Stimulated activated CD4-positive, alpha-beta T cell treated with anti-CD3 and anti-CD28 coated beads, Interleukin-4, amount 100 ng/mL, for 24 hours (primary cell): ENCODE measurements at places on chromosomes 13 and 19.

DNA sequence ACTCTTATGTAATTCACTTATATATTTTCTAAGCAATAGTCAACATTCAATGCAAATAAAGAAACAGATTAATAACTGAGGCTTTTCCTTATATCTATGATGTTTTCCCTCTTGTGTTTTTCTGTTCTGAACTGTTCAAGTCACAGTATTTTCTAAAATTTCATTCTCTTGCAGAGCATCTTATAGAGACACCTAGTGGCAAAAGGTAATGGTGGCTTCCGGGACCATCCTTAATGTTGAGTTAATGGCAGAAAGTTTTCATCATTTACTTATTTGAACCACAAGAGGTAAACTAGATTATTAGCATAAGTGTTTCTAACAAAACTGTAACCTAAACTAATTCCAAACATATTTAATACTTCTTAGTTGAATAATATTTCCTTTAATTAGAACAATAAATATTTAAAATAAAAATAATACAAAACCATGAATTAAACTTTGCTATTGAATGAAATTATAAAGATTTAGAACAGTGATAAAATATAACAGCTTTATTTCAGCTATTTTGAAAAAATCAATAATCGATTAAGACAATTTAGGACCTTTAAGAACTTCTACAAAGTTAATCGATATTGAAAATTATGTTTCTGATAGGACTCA, 1.7 kb upstream of the SLITRK5 start:
- DNase-seq, result no peak

- DNase-seq, result no peak
Observed at GRCh38 chr19:9917321-9917720, 19.0 kb downstream of the OLFM2 start.

- no peak for DNase-seq
Observed at GRCh38 chr19:16830679-16831078, 1.5 kb downstream of the SIN3B start.

GRCh38 chr13:42602906-42603305, 29.0 kb downstream of the TNFSF11 start:
- no peak for DNase-seq

DNA sequence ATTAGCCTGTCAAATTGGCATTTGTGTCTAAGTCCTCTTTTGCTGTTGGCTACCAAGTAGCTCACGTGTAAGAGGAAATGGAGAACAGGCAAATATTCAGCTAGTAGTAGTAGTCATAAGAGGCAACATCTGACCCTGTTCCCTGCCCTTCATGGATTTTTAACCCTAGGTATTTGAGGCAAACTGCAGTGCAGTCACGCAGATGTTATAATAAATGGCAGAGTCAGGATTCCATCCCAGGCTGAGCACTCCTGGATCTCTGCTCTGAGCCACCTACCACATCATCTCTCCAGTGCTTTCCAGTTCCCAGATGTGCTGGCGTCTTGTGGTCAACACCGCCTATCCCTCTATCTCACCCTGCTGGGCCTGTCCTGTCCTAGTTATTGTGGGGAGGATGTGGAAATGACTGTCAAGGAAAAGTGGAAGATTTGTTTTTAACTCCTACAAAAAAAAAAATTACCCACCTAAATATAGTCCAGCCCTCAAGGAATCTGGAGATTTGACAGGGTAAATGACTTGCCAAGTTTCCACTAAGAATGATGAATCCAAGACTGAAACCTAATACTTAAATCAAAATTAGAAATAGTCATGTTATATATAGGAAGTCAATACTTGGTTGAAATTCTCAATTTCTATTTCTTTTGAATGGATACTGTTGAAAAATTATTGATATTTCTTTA, 322.9 kb downstream of the GPC6 start:
- no peak for DNase-seq

- DNase-seq, result no peak
Observed at GRCh38 chr13:48242677-48243076, 9.7 kb downstream of the ITM2B start.

DNA sequence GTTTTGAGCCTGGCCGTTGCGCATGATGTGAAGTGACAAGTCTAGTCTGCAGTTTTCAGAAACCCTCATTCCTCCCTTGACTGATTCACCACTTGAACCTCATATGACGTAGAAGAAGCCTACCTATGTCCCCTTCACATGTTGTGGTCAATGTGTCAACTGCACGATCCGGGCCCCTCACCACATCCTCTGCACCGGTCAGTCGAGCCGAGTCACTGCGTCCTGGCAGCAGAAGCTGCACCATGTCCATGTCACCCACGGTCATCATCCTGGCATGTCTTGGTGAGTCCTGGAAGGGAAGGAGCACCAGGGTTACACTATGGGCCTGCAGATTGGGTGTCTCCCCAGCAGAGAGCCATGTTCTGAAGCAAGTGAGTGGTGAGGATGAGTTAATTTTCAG, at the start of gene KIR2DL4:
Gene KIR2DL4, plus strand, starts transcription at position 201 of the 400 bp plus-strand sequence. Its CDS starts 42 bp downstream, at position 243.
- no peak for DNase-seq

GRCh38 chr19:13420780-13421179, 85.5 kb downstream of the CACNA1A start:
- DNase-seq, result no peak

- no peak for DNase-seq
Observed at GRCh38 chr13:46926916-46927590, 30.2 kb upstream of the HTR2A start.

GRCh38 chr19:3003046-3003445, 25.7 kb downstream of the TLE6 start:
- no peak for DNase-seq

- no peak for DNase-seq
Observed at GRCh38 chr13:98496966-98497365, 79.9 kb downstream of the STK24 start.

- DNase-seq, result no peak
Observed at GRCh38 chr13:106517109-106517847, 18.2 kb downstream of the EFNB2 start.

- no peak for DNase-seq
Observed at GRCh38 chr13:74090869-74091605, 43.2 kb downstream of the KLF12 start.

DNA sequence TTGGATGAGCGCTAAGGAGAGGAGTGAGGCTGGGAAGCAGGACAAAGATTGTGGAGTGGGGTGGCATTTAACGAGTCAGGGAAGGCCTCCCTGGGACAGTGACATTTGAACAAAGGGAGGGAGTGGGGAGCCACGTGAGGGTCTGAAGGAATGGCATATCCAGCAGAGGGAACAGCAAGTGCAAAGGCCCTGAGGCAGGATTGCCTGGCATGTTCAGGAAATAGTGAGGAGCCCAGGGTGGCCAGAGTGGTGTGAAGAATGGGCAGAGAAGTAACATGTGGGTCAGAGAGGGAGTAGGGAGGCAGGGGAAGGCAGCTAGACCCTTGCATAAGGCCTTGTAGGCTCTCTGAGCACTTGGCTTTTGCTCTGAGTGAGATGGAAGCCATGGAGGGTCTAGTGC, 14.9 kb upstream of the PVR start:
- DNase-seq, result no peak

DNA sequence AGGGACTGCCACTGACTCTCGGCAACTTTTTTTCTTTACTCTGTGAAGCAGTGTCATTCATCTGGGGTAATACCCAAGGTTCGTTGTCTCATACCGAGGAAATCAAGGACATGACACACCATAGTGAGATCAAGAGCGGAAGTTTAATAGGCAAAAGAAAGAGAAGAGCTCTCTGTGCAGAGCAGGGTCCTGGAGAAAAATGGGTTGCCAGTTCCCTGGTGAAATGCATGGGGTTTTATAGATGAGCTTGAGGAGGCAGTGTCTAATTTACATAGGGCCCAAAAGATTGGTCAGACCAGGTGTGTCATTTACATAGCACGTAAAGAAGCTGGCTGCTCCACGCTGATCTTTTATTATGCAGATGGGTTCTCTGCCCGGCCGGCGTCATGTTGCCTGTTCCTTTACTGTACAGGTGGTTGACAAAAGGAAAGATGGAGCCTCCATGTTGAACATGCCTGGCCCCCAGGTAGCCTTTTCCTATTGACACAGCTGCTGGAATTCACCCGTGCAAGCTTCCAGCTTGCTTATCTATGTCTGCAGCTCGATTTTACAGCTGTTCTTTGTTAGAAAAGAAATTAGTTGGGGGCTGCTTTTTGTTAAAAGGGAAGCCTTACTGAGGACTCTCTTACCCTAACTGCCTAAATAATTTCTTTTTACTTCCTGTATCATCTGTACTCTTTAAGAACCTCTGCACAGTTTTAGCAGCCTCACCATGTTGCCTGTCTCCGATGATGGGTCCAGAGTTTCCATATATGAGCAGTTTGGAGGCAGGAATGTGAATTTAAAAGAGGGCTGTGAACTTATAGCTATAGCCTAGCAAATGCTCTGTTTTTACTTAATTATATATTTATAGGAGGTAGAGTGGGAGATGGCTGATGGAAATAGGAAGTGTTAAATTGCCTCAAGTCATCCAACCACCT, 98.0 kb upstream of the DIAPH3 start:
- no peak for DNase-seq

DNA sequence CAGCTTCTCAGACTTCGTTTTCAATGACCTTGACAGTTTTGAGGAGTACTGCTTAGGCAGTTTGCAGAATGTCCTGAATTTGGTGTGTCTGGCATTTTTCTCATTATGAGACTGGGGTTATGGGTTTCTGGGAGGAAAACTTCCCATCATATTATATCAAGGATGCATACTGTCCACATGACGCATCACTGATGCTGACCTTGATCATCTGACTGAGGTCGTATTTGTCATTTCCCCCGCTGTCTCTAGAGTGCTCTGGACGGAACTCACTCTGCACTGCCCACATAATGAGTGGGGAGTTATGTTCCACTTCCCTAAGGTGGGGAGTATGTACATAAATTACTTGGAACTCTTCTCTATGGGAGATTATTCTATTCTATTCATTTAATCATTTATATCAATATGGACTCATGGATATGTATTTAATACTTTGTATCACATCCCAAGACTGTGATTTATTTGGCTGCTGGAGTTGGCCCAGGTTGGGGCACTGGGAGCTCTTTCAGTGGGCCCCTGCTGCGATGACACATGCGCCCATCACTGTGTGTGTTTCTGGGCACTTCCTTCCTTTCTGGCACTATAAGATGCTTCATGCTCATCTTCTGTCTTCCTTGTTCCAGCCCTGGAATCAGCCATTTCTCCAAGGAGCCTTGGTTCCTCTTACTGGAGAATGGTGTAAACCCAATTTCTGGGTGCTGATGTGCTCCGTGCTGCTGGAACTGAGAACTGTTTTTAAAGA, 138.6 kb downstream of the MIPEP start:
- no peak for DNase-seq

GRCh38 chr19:47511128-47511517, 3.7 kb downstream of the NAPA start:
- DNase-seq, result no peak

DNA sequence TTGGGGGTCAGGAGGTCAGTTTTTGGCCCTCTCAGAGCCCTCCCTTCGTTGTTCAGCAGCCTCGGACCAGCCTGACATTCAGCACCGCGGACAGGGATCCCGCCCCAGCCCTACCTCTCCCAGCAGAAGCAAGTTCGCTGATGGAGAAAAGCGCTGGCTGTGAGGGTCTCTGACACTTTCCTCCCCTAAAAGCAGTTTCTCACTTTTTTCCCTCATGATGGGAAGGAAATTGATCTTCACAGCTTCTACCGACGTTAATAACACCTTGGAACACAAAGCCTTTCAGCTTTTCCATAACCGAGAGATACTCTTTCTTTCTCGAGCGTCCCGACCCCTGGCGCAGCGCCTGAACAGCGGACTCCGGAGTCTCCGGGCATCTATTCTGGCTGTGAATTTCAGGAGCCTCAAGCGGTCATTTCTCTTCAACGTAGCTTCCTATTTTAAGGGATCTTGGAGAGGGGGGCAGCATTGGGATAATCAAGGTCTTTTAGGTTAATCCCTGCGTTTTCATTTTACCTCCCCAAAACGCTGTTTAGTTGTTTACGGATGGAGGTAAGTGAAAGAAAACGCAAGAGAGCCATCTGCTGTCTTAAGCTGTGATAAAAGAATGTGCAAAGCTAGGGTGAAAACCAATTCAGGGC, 467.2 kb downstream of the ITGBL1 start:
- DNase-seq, result no peak

- DNase-seq, result no peak
Observed at GRCh38 chr19:16064209-16064889, 11.9 kb upstream of the TPM4 start.

- DNase-seq, result no peak
Observed at GRCh38 chr13:66098931-66099628, 1131.1 kb downstream of the PCDH9 start.

DNA sequence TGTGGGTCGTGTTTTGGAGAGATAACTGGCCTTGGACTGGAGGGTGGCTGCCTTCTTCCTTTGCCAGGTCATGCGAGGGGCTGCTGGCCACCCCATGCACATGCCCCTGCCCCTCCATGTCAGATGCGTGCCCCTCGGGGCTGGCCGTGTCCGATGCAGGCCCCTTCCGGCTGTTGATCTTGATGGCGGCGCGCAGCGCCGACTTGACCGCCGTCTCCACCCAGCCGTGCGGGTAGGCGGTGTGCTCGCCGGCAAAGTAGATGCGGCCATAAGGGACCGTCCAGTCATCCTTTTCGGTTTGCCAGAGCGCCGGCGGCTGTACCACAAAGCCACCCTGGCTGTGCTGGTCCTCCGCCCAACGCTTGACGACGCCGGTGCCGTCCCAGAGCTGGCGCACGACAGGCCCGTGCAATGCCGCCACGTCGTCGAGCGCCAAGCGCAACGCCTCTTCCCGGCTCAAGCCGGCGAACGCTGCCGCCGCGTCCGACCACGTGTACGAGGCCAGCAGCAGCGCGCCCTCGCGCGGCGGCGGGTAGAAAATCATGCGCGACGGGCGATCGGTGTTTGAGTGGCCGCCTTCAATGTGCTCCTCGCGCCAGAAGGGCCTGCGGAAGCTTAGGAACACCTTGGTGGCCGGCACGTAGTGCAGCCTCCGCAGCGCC, 6.9 kb downstream of the IL4I1 start:
- peak; percentile 73 for DNase-seq

GRCh38 chr13:50030315-50030714, 15.1 kb downstream of the KCNRG start:
- DNase-seq, result no peak

DNA sequence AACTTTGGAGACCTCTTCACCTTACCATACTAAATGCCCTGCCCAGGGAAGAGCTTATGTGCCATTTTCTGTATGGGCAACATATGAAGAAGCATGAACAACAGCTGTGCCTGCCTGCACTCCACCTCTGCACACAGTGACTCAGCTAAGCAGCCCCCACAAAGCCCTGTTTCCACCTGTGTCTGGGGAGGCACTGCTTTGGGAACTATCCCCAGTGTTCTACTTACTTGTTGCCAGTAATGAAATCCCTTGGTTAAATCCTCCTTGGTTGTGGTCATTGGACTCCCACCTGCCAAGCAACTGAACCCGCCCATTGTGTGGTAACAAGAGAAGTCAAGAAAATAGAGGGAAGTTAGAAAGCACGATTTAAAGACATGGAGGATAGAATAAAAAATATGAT, 84.6 kb downstream of the NALCN start:
- DNase-seq, result no peak
